ENCODE measurements at places on chromosomes 5 and 9.

- DNase-seq, result no peak
These were observed 40.9 kb downstream of the PHF2 start for GRCh38 chr9:93617273-93617672.

GRCh38 chr5:148465381-148466235 is 81.8 kb downstream of the FBXO38 start:
- no peak for DNase-seq

- peak; percentile 93 for DNase-seq
These were observed at the start of gene SLIT3 for GRCh38 chr5:169300468-169301385. Gene SLIT3 (minus strand): TSS chr5:169301139. CDS start chr5:169300709, 430 bp downstream.

- no peak for DNase-seq
These were observed 95.4 kb upstream of the PRDM9 start for GRCh38 chr5:23411994-23412393.

DNA sequence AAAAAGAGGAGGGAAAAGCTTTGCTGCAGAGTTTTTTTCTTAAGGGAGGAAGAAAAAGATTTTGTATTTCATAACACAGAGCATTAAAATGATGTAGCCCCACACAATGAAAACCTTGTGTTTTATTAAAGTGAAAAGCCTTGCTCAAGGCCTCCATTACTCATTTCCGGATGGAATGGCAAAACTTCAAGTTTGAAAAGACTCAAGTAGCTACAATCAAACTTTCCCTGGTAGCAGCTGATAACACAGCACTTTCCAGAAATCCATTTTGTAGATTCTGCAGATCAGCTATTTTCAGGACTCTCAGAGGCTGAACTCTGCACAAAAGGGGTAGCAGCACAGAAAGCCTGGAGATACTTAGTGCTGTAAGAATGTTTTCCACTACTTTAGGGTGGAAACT is 374.8 kb downstream of the NFIB start:
- no peak for DNase-seq

DNA sequence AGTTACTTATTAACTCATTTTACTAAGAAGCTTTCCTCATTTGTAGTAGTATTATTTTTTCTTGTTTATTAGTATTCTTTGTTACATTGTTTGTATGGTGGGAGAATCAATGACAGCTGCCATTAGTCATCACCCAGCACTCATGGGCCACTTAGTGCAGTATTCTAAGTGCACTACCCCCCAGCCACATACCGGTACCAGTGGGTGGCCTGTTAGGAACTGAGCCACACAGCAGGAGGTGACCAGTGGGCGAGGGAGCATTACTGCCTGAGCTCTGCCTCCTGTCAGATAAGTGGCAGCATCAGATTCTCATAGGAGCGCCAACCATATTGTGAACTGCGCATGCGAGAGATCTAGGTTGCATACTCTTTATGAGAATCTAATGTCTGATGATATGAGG is 24.2 kb upstream of the CAMLG start:
- DNase-seq, result no peak

DNA sequence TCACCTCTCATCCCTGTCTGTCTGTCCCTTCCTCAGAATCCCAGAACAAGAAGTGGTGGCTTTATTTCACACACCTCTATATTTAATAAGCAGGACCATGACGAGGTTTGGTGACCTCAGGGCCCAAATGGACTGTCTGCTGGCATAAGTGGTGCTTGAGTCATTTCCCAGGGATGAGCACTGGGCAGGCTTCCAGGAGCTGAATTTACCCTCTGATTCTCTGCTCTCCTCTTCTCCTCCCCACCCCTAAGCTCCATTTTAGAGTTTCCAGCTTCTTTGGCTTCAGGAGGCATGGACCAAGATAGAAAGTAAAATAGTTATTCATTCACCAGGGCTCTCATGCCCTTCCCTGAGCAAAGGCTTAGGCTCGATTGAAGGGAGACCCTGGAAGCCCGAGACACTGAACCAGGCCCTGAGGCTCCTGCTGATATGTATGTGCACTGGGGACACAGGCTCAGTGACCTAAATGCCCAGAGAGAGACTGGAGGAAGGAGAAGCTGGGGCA is 69.1 kb downstream of the PPARGC1B start:
- DNase-seq, result no peak

- no peak for DNase-seq
These were observed 3.4 kb upstream of the GCNT4 start for GRCh38 chr5:75055727-75056144.

DNA sequence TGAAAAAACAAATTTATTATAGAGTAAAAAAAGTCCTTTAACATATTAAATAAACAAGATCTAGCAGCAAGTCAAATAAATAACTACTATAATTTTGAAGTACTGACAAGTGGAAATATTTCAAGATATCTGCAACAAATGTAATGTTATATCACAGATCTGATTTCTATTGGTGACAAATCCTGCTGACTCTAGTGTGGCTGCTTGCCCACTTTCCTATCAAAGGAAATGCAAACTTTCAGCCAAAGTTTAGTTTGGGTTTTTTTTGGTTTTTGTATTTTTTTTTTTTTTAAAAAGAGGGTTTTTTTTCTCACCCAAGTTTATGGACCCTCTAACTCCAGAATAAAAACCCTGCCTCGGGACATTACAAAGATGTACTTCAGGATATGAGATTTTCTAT is 12.9 kb downstream of the ADRA1B start:
- no peak for DNase-seq

GRCh38 chr5:77983482-77984199 is 207.5 kb upstream of the TBCA start:
- no peak for DNase-seq

DNA sequence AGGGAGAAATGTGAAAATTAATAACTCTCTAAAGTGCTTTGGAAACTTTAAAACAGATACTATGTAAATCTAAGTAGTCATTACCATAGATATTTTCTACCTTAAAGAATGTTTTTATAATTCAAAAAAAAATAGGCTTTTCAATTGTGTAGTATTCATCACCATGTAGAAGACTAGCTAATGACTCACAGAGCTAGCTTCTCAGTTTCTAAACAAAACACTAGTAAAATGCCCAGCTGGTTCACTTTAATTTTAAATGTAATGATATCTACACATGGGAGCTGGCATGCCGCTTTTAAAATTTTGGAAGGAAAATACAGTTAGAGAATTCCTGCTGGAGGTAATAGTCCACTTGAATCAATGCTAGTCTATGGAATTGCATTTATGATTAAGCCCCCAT is 509.8 kb downstream of the CSNK1G3 start:
- no peak for DNase-seq

GRCh38 chr9:88990729-88991065 is 571 bp upstream of the S1PR3 start:
- no peak for DNase-seq

GRCh38 chr5:33737697-33738096 is 154.1 kb downstream of the ADAMTS12 start:
- no peak for DNase-seq

DNA sequence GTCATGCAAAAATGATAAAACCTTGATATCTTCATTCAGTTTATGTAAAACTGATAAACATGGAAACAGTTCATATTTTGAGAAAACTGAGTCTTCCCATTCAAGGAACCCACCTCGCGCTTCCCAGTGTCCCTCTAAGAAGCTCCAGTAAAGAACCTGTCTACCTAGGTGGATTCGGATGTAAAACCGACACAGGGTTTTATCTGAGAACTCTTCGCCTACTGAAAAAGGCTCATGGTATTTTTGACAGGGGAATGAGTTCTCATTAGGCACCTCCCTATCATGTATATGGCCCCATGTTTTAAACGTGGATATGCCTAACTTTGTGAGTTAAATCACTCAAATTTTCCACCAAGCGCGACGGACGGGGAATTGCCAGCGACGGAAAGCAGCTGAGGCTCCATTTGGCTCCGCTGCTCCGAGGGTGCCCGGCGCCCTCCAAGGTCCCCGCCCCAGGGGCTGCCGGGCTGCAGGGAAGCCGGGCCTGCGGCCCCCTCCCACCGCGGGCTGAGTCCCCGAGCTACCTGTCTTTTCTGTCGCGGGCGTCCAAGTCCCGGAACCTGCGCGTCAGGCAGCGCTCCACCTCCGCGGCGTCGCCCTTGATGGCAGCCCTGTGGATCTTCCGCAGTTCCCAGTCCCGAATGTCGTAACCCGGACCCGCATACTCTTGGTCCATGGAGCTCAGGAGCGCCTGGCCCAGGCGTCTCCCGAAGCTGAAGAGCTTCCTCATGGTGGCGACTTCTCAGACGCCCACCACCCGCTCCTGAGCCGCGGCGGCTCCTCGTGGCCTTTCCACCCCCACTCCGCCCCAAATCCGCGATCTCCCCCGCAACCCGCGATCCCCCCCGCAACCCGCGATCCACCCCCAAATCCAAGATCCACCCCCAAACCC is 594 bp downstream of the ANKRD18A start:
- no peak for DNase-seq

DNA sequence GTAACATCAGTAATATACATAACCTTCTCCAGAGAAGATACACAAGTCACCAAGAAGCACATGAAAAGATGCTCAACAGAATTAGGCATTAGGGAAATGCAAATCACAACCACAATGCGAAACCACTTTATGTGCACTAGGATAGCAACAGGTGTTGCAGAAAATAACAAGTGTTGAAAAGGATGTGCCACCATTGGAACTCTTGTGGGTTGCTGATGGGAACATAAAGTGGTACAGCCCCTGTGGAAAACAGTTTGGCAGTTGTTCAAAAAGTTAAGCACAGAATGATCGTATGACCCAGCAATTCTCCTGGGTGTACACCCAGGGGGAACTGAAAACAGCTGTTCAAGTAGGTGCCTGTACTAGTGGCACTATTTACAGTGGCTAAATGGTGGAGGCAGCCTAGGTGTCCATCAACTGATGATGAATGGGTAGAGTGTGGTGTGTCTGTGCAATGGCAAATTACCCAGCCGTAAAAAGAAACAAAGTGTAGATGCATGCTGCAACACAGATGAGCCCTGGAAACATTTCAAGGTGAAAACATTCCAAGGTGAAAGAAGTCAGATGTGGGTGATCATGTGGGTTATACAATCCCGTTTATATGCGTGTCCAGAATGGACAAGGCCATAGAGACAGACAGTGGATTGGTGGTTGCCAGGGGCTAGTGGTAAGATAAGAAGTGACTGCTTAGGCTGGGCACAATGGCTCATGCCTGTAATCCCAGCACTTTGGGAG is 27.2 kb downstream of the CCDC69 start:
- no peak for DNase-seq

- DNase-seq, result no peak
These were observed 17.0 kb downstream of the BICD2 start for GRCh38 chr9:92747459-92748232.

- no peak for DNase-seq
These were observed 14.6 kb upstream of the ANGPTL2 start for GRCh38 chr9:127136880-127137639.

DNA sequence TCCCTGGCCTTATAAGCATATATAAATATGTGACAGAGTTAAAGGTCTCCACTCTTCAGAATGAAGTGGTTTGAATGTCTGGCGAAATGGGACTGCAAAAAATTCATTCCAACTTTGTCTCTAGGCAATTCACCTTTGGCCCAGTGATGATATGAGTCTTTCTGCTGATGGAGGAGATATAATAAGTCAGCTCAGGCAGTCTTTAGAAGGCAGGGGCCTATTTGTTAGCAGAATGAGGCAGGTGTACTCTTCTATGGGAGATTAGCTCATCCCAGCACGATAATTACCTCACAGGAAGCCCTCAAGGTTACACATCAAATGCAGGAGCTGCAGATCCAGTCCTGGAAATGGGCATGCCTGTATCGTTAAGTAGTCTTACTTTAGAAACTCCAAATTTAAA is 300.5 kb downstream of the NR2F1-AS1 start:
- DNase-seq, result no peak

- DNase-seq, result no peak
These were observed 43.5 kb upstream of the TCF7 start for GRCh38 chr5:134070725-134071613.

GRCh38 chr5:134578578-134579283 is 53.3 kb downstream of the JADE2 start:
- DNase-seq, result peak; percentile 75

GRCh38 chr9:86903734-86904085 is 43.6 kb downstream of the GAS1 start:
- DNase-seq, result no peak

DNA sequence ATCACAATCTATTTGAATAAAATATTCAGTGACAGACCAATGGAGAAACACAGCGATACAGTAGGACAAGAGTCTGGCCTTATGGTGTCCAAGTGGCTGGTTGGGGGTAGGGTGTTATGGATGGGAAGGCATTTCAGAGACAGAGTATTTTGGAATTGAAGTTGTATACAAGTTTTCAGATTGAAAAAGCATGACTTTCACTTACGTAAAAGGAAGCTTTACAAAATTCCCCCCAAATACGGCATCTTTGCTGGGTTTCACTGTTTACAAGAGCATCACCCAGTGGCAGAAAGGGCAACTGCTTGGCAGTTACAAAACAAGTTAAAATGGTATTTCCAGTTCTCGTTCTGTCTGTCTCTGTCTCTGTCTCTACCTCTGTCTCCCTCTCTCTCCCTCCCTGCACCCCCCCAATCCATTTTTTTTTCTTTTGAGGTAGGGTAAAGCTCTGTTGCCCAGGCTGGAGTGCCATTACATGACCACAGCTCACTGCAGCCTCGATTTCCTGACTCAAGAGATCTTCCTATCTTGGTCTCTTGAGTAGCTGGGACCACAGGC is 86.2 kb downstream of the PTPN3 start:
- DNase-seq, result no peak

- DNase-seq, result no peak
These were observed 585.1 kb downstream of the TLE4 start for GRCh38 chr9:80156756-80157472.

DNA sequence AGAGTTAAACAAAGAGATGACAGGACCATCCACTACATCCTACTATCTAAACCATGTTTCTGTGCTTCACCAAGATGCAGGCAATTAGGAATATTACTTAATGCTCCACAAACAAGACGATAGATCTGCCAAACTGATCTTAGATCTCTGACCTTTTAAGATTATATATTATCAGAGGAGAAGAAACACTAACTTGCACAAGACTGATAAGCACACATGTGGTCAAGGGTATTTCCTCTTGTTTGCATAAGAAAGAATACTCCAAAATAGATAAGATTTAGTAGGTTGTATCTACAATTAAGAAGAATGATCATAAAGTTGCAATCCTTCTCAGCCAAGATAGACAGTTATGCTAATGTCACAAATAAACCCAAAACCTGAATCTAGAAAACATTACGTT is 601.0 kb upstream of the ACO1 start:
- no peak for DNase-seq

Data from RWPE2 (cell line).